ENCODE measurements at places on chromosomes 13 and 19.

GRCh38 chr19:2249880-2250765 is 1.0 kb downstream of the AMH start:
- no peak for DNase-seq

- no peak for DNase-seq
These were observed 24.3 kb upstream of the MYDGF start for GRCh38 chr19:4694211-4694987.

GRCh38 chr13:79522583-79522982 is 41.6 kb downstream of the NDFIP2 start:
- DNase-seq = no peak

DNA sequence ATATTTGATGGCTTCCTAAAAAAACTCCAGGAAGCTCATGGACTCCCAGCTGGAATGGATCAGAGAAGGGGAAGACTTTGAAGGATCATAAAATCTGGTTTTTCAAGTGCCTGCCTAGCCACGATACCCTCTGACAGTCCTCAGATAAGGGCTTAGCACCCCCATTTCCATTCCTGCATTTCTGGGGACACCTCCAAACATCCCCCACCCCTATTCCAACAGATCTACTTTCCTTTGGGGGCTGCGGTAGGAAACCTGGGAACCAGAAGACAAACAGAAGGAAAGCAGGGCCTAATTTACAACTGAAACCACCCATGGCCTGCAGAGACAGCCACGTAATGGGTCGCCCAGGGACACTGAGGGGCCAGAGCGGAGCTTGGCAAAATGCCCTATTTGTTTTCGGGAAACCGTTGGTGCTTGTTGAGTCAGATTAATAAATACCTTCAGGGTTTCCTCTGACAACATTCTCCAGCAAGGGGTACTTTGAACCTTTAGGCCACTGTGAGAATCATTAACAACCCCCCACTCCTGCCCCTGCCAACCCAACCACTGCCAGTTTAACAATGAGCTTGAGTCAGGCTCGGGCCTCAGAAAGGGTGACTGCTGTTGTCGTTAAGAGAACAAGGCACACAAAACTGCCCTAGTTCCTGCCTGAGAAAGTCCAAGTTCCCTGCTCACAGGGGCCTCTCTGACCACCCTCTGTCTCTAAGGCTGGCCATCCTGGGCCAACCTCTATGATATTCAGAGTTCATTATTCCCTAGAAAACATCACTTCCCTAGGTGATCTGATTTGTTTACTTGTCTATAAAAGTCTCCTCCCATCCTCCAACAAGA is 23.5 kb downstream of the RHPN2 start:
- no peak for DNase-seq

All from T-helper 9 cell (primary cell).